Hematopoietic multipotent progenitor cell treated with erythropoietin and hydrocortisone succinate and interleukin-3 and kit ligand, for 8 days (in vitro differentiated cells): ENCODE measurements at places on chromosomes 1 and 21.
A peak's percentile ranks its signal among the peaks of the same experiment; 100 is the strongest.

DNA sequence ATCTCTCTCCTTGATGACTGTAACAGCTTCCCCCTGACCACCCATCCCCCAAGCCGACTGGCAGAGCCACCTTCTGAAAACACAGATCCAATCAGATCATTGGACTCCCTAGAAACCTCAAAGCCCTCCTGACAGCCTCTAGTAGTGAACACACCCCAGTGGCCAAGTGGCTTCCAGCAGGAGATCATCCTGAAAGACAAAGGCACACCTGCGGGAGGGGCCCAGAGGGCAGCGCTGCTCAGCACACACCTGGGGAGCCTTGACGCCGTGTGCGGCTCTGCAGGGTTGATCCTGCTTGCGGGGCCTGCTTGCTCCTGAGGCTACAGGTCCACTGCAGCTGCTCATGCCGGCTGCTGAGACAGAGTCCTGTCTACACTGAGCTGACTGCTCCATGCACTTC is 41.5 kb downstream of the SLC66A1 start:
- DNase-seq: no peak

DNA sequence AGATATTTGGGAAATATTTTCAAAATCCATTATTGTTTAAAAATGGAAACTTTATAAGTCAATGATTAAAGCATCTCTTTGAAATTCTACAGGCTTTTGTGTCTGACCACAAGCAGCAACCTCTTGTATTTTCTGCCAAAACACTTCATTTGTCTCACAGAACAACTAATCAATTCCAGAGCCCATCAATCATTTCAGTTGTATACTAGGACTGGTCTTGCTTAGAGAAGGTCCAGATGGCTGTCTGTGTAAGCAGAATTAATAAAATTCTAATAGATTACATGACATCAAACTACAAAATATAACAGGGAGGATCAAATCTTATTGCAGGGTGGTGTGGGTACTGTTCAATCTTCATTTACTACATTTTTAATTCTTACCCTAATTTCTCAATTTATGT is 76.4 kb downstream of the ACBD6 start:
- no peak for DNase-seq

DNA sequence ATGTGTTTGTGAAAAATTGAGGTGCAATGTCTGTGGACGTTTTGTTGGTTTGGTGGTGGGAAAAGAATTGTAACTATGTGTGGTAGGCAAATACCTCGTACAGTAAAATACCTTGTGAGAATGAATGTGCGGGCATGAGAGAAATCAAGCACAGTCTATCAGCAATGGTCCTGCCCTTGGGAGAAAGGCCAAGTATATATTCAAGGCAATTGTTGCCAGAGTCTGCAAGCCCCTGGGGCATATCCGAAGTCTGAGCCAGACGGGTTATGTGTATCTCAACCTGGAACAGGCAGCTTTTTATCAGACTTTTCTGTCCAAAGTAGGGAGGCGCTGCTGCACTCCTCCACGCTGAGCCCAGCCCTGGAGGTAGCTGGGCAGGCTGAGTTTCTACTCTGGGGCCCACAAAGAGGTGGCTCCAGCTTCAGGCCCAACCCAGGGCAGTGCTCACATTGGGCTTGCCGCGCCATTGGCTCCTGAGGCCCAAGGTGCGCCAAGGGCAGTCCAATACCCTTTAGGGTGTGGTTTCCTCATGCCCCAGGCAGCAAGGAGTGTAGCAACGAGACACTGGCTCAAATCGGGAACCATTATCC is 9.4 kb upstream of the GNL2 start:
- no peak for DNase-seq

DNA sequence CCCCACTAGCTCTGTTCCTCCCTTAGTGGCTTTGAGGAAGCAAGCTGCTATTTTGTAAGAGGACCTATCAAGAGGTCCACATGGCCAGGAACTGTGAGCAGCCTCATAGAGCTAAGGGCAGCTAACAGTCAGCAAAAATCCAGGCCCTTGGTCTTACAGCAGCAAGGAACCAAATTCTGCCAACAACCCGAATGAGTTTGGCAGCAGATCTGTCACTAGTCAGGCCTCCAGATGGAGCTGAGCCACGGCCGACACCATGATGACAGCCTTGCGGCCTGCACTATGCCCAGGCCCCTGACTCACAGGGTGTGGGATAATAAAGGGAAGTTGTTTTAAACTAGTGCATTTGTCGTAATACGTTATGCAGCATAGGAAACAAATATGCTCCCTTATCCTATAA is 28.0 kb upstream of the H3-3A start:
- DNase-seq: peak; percentile 68

- DNase-seq: peak; percentile 85
Observed at GRCh38 chr1:171817511-171818265, 23.6 kb upstream of the DNM3 start.

DNA sequence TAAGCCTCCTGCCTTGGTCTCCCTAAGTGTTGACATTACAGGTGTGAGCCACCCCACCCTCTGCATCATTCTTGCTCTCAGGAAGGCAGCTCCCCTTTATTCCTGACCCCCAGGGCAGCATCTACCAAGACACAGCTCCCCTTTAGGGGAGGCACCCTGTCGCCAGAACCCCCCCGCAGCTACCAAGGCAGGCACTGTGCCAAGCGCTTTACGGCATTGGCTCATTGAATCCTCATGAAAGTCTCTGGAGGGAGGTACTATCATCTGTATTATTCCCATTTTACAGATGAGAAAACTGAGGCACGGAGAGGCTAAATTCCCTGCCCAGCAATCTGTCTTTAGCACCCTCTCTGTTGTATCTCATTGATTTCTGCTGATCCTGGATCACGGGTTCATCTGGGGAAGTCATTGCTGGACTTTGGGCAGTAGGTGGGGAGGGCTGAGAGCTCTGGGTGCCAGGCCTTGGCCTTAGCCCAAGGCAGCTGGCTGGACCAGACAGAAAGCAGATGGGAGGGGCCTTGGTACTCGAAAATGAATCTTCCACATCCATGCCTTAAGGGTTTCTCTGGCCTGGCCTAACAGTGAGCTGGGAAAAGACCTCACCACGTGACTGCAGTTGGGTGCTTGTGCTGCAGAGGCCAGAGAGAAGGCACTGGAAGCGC is 5.9 kb downstream of the PLOD1 start:
- no peak for DNase-seq

DNA sequence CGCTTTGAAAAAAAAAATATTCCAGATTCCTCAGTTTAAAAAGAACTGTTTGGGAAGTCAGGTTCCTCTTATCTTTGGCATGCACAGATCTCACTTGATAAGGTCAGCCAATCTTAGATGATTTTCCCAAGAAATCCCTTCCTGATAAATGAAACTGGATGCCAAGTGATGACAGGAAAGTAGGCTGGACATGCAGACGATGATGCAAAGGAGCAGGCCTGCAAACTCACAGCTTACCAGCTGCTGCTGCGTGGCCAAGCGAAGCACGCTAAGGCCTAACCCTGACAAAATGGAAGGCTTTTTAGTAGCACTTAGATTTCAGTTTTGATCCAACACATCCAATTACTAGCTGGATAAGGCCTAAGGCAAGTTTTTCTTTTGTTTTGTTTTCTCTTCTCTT is 10.1 kb downstream of the TADA1 start:
- DNase-seq: peak; percentile 32

DNA sequence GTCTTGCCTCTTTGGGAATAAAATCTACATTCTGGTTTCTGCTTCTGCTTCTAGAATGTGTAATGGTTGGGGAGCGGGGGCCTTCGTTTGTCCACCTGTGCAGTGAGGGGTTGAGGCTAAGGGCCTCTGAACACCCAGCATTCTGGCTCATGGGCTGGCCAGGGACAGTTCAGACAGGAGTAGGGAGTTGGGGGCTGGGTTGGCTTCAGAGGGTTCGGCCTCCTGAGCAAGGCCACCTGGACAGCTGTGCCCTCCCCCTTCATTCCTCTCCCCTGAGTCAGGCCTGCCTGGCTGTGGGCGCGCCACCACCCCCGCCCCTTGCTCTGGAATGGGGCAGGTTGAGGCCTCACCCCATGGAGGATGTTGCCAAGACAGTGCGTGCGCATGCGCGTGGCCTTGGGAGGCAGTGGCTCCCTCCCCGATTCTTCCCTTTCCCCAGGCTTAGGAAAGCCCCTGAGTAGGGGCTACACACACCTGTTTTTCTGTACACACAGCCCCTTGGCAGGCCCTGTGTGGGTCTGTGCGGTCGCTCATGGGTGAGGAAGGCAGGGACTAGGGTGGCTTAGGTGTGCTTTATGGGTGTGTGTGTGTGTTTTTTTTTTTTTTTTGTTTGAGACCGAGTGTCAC is 57.0 kb downstream of the YARS1 start:
- no peak for DNase-seq
